ENCODE measurements at places on chromosomes 4 and X. TPM values are rescaled to one million over a fixed set of nuclear protein-coding genes. Genes with fewer than 3 reads are reported as not detected.

ADH1A gene
- total RNA-seq, result not detected

DDIT4L gene
- not detected for total RNA-seq

AMOT gene
- 2.3 TPM for total RNA-seq

RAB41 gene
- not detected for total RNA-seq

DNA sequence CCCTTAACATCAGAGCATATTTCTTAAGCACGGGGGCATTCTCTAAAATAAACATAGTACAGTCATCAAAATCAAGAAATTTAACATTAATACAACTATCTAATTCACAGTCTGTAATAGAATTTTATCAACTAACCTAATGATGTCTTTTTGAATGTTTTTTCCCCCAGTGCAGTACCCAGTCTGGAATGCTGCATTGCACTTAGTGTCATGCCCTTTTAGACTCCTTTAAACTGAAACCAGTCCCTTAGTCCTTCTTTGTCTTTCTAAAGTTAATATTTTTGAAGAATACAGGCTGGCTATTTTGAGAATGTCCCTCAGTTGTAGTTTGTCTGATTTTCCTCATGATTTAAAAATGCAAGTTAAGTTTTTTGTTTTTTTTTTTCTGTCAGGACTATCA, 9.5 kb downstream of the ENPEP start:
- H3K27ac ChIP-seq, result no peak overlapping the region
- no peaks in the 10 kb centered on the region for H3K36me3 ChIP-seq
- H3K4me1 ChIP-seq, result no peaks in the 10 kb centered on the region
- H3K4me3 ChIP-seq, result no peak overlapping the region
- no peak for DNase-seq

GRCh38 chr4:95091272-95091671, 333.5 kb downstream of the BMPR1B start:
- no peaks in the 10 kb centered on the region for H3K4me1 ChIP-seq
- no peaks in the 10 kb centered on the region for H3K27me3 ChIP-seq
- no peak for DNase-seq
- H3K27ac ChIP-seq, result no peak overlapping the region

DNA sequence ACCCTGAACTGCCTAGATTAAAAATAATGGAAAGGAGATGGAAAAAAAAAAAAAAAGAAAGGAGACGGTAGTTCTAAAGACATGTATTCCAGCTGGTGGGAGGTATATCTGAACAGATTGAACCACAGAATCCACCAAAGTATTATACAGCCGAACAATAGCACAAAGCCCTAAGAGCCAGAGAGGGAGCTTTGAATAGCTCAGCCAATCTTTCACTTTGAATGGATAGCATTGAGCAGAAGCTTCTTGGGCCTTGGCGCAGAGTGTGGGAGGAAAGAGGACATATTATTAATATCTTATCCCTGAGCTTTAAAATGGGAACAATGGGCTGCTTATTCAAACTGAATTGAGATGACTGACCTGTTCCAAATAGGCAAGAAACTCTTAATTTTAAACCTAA, 147.8 kb upstream of the PAQR3 start:
- no peaks in the 10 kb centered on the region for H3K36me3 ChIP-seq
- no peak overlapping the region for H3K27ac ChIP-seq
- no peaks in the 10 kb centered on the region for H3K27me3 ChIP-seq
- H3K4me3 ChIP-seq, result no peak overlapping the region

DNA sequence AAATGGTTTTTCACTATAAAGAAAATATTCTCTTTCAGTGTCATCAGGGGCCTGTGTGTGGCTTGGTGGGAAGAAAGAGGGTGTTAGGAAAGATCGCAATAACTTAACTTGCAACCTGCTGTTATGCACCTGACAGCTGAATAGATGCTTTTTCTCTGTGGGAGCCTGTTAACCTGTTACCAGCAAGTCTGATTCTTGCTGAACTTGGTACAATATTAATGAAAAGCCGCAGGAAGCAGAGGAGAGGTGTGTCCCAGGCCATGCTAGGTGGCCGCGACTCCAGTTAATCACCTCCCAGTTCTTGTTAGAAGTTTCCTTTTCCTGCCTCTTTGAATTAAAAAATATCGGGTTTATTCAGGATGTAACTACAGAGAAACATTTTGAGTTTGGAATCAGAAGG, 494.8 kb upstream of the AGA start:
- H3K36me3 ChIP-seq, result no peaks in the 10 kb centered on the region
- H3K4me3 ChIP-seq, result no peak overlapping the region
- H3K4me1 ChIP-seq, result no peaks in the 10 kb centered on the region

DNA sequence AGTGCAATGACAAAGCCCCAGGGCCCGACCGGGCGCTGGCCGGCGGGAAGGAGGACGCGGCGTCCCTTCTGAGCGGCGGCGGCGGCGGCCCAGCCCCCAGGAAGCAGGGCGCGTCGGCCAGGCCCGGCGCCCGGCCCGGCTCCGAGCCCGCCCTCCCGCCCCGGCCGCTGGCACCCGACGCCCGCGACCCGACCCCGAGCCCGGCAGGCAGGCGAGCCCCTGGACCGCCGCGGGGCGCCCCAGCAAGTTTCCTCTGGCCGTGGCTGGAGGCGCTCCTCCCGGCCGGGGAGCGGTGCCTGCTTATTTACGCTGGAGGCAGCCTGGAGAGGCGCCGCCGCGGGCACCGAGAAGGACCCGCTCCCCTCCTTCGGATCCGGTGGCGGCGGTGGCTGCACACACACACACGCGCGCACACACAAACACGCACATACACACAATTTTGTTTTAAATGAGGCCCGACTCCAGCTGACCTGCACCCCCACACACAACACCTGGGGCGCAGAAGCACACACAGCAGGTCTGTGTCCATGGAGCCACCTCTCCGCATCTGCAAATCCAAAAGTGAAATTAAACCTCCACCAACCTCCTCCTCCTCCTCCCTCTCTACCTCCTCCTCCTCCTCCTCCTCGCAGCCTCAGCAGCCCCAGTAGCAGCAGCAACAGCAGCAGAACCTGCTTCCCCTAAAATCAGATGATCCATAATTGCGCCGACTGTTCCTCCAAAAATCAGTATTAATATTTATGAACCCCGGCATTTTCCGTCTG, 669 bp downstream of the IRF2 start:
- H3K27ac ChIP-seq, result peak overlapping the region; percentile 97
- H3K4me1 ChIP-seq, result peaks cover 58% of the 10 kb centered on the region
- H3K27me3 ChIP-seq, result no peaks in the 10 kb centered on the region
- H3K4me3 ChIP-seq, result peak overlapping the region; percentile 99

DNA sequence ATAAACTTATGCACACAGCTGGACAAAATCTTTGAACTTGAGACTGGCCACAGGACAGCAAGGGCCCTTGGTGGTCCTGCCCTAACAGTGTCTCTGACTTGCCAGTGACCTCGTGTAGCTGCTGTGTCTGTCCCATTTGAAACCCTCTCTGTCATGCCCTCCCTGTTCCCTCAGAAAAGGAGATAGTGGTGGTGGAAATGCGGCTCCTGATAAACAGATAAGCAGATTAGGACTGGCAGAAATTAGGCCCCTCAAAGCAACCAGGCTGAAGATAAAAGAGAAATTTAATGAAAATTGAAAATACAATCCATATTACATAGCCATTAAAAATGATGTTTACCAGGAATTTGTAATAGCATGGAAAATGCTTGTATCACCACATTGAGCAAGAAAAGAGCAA, 136.6 kb upstream of the ATP6AP2 start:
- H3K27me3 ChIP-seq, result no peaks in the 10 kb centered on the region
- H3K4me1 ChIP-seq, result no peaks in the 10 kb centered on the region
- H3K36me3 ChIP-seq, result no peaks in the 10 kb centered on the region
- no peak overlapping the region for H3K27ac ChIP-seq
- H3K4me3 ChIP-seq, result no peak overlapping the region

DNA sequence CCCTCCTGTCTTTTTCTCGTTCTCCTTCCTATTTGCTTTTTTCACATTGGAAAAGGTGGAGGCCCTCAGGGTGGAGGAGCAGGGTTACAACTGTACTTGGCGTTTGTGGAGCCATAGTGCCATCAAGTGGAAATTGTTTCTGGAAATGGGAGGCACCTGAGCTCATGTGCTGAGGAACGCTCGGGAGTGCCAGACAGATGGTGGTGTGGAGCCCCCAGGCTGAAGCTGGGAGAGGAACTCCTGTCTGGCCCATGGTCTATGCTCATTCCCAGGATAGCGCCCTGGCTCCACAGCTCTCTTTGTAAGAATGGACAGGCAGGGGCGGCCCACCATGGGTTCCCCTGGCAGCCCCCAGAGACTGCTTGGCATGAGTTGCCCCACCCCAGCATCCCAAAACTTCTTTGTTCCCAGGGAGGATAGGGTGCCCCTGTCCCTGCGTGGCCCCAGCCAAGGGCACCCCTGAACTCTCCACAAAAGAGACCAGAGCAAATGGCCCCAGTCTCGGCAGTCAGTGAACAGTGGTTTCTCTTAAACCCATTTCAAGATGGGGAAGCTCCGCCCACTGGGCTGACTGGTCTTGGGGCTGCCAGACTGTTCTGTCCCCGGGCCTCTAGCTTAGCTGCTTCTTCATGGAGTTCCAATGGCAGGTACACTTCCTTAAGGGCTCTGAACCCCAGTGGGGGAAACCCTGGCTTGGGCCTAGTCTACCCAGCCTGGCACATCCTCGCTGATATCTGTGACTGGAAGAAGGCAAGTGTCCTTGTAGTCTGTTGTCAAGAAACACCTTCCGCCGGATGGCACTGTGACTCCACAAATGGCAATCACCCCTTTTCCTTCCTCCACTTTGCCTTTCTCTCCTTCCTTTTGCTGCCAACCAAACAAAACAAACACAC, 70.1 kb downstream of the NBDY start:
- H3K36me3 ChIP-seq, result no peaks in the 10 kb centered on the region
- no peak overlapping the region for H3K4me3 ChIP-seq
- H3K4me1 ChIP-seq, result peaks cover 26% of the 10 kb centered on the region
- H3K27ac ChIP-seq, result no peak overlapping the region
- DNase-seq, result no peak

DNA sequence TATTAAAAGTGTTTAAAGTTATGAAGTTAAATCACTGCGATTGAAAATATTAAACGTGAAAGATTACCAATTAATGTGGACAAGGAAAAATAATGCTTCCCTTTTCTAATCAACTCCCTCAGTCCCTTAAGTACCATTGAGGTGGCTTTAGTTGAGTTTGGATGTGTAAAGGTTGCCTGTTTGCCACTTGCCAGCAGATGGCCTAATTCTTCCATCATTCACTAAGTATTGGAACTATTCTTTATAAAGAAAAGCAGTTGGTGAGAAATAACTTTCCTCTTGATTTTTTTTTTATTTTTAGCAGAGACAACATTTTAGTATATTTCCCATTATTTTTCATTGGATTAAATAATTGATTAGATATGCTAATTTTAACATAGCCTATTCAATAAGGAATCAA, 295.9 kb upstream of the TACR3 start:
- no peak overlapping the region for H3K27ac ChIP-seq
- no peak overlapping the region for H3K4me3 ChIP-seq
- H3K27me3 ChIP-seq, result no peaks in the 10 kb centered on the region

GRCh38 chr4:86401826-86402225, 42.0 kb upstream of the MAPK10 start:
- H3K4me1 ChIP-seq, result no peaks in the 10 kb centered on the region
- no peaks in the 10 kb centered on the region for H3K36me3 ChIP-seq
- DNase-seq, result no peak
- no peak overlapping the region for H3K27ac ChIP-seq
- H3K27me3 ChIP-seq, result no peaks in the 10 kb centered on the region
- H3K4me3 ChIP-seq, result no peak overlapping the region

DNA sequence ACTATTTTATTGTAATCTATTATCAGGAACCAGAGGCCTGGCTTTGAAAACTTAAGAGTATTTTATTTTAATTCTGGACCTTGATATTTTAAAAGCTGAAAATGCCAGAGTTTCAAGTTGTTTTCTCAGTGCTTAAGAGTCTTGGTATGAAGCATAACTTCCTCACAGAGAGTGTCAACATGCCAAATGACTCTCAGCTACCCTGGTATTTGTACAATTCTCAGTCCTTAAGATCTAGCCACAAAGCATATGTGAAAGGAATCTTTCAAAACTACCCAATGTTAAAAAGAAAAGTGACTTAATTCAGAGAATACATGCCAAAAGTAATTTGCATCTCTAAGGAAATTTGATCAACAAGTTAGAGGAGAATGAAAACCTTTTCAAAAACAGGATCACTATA, 171.9 kb downstream of the DKK2 start:
- H3K27ac ChIP-seq, result no peak overlapping the region
- no peaks in the 10 kb centered on the region for H3K4me1 ChIP-seq
- H3K27me3 ChIP-seq, result no peaks in the 10 kb centered on the region

GRCh38 chr4:10944321-10944720, 259.8 kb upstream of the CLNK start:
- no peaks in the 10 kb centered on the region for H3K4me1 ChIP-seq
- no peak overlapping the region for H3K27ac ChIP-seq
- no peak for DNase-seq
- no peaks in the 10 kb centered on the region for H3K36me3 ChIP-seq

GRCh38 chrX:111338095-111338698, 67.9 kb upstream of the CAPN6 start:
- no peaks in the 10 kb centered on the region for H3K4me1 ChIP-seq
- H3K27me3 ChIP-seq, result no peaks in the 10 kb centered on the region
- DNase-seq, result no peak
- no peak overlapping the region for H3K4me3 ChIP-seq
